ENCODE measurements at places on chromosomes 3 and 15.

GRCh38 chr15:71586463-71586862 is 223.9 kb upstream of the NR2E3 start:
- DNase-seq: no peak

DNA sequence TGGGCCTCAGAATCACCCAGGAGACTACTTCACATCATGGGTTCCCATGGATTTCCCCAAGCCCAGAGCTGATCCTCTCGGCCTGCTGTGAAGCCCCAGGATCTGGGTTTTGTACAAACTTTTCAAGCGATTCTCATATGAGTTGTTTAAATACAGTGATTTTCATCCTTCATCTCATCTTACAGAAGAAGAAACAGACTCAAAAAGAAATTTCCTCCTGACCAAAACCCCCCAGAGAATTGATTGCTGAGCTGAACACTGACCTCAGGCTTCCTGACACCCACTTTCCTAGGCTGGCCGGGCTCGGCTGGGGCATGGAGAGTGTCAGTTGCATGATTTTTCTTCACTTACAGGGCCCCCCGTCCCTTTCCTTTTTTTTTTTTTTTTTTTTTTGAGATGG is 60.3 kb downstream of the BDH1 start:
- DNase-seq: no peak

GRCh38 chr3:139530717-139531116 is 8.8 kb downstream of the RBP1 start:
- no peak for DNase-seq

DNA sequence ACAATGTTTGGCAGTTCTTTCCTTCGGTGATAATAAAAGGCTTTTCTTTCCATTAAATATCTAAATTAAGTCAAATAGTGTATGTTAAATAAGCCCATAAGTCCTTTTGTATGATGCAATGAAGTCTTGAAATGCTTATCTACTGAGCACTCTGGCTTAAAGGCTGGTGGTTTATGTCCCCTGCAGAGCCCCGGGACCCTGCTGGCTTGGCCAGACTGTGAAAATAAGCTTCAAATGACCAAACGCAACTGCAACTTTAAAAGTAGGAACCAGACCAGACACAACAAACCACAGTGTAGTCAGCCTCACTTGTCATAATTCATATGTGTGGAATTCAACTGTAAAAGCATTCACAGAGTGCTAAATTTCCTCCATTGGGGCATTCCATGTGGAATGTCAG is 72.5 kb downstream of the FOXP1 start:
- DNase-seq: no peak

DNA sequence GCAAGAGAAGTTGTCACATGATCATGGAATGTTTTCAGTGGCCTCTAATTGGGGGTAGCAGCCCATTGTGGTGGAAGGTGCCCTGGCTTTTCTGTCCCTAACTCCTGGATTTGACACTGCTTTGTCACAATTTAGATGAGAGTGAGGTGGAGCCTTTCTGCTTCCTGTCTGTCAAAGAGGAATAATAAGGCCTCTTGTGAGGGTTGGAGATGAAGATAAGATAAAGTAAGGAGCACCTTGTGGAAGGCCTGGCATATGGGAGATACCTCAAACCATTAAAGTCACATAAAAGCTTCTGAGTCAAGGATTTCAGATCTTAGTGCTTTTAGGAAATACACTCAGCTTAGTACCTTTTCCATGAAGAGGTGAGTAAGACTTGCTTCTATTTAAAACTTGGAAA is 172.6 kb upstream of the FAM3D start:
- DNase-seq: no peak

DNA sequence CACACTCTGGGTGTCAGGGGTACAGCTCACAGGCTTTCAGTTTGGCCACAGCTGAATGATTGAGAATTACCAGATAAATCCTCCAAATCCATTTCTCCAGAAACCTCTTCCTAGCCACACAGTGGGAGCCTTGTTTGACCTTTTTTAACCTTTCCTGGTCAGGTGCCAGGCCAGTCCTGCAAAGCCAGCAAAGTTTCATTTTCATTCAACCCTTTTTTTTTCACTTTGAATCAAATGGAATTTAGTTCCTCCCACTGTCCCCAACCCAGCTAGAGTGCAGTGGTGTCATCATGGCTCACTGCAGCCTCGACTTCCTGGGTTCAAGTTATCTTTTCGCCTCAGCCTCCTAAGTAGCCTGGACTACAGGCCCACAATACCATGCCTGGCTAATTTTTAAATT is 67.8 kb downstream of the NSUN3 start:
- no peak for DNase-seq

DNA sequence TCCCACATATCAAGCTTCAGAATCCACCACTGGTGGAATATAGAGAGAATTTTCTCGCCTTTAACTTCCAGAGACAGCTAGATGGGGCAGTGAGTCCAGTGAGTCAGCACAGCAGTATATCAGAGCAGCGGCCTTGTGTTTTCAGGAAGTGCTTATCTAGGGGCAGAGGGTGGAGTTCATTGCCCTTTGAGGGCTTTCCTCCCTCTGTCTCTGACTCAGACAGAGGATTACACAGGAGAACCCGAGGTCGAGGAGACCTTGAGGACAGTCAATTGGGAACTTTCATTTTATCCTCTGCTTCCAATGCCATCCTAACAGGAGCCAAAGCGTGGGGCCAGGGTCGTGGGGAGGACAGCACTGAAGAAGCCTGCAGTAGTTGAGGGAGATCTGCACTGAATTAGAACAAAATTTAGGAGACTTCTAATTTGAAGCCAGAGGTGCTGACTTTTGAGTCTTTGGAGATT is 109.6 kb upstream of the UMPS start:
- DNase-seq: no peak

DNA sequence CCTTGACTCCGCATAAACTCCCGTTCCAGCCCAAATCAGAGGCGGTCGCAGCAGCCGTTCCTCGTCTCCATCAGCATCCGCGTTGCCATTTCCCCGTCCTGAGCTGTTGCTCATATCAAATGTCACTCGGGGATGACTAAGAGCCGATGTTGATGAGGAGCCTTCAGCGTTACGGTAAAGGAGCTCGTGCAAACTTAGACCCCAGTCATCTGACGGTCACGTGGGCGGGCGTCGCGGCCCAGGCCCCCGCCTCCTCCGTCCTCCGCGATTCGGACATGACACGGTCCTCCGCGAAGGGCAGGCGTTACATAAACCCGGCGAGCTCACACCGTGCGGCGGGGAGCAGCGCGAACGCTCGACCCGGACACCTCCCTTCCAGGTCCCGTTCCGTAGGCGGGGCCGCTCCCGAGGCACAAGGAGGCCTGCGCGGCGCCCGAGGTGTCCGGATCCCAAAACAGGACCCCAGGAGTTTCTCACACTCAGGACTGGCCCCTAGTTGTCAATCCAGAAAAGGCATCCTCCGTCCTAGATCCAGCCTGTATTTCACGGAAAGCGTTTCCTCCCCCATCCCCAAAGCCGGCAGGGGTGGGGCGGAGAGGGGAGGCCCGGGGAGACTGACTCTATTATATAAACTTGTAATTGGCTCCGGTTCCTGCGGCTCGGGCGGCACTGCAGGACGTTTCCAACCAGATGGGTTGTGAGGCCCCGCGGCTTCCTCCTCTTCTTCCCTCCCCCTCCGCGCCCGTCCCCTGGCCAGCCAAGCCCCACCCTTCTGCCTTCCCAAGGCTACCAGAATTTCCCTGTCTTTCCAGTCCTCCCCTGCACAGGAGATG is 100.0 kb upstream of the IGF1R start:
- no peak for DNase-seq

DNA sequence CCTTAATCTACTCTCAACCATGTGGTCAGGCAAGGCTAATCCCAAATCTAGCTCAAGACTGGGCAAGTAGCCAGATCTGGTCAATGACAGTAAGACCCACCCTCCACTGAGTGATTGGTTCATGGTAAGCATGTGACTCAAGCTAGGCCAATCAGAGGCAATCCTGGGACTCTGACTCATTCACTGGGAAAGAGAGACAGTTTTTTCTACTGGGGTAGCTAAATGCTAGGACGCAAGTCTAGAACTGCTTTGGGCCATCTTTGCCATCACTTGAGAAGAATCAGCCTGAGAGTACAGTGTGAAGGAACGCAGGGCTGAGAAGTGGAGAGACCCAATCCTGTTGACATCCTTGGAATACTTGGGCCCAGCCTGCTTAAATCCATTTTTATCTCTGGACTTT is 9.4 kb upstream of the RAD18 start:
- DNase-seq: no peak

GRCh38 chr15:56211960-56212550 is 31.6 kb downstream of the RFX7 start:
- DNase-seq: no peak

DNA sequence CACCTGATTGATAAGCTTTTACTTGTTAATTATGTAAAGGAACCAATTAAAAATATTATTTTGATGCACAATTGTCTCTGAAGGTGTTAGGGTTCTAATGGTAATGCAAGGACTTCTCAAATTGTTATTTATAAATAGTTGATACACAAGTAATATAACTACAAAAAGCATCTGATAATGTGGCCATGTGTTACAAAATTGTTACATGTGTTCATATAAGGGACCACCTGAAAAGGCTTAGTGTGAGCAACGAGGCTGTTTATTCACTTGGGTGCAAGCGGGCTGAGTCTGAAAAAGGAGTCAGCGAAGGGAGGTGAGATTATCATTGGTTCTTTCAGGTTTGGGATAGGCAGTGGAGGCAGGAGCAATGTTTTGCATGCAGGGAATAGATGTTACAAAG is 421.9 kb upstream of the CADM2 start:
- DNase-seq: no peak

DNA sequence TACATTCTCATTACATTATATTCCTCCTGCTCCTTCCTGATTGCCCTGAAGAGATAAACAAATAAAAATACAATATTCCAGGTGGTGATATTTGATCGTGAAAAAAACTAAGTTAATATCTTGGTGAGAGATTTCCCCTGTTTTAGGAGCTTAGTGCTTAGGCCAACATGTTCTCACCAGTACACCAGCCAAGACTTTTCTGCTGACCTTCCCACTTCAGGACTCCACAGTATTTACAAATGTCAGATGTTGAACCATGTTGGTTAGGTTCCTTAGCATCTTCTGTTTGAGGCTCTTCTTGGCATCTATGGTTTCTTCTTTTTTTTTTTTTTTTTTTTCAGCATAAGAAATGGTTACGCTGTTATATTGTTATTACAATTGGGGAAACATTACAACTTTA is 247.0 kb downstream of the IL5RA start:
- DNase-seq: no peak

DNA sequence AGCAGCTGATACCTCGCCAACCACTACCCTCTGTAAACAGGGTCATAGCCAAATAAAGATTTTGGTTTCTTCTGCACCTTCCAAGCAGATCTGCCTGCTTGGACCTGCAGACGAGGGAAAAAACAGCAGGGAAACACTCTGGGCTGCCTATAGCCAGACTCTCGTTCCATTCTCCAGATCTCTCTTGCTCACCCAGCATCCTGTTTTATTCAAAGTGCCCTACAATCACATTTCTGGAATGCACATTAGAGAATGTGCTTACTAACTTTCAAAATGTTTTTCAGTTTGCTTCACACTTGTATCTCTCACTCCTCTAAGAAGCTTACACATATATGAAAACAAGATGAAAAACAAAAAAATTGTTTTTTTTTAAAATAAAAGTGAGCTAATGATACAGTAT is 71.4 kb downstream of the MLH1 start:
- DNase-seq: no peak

DNA sequence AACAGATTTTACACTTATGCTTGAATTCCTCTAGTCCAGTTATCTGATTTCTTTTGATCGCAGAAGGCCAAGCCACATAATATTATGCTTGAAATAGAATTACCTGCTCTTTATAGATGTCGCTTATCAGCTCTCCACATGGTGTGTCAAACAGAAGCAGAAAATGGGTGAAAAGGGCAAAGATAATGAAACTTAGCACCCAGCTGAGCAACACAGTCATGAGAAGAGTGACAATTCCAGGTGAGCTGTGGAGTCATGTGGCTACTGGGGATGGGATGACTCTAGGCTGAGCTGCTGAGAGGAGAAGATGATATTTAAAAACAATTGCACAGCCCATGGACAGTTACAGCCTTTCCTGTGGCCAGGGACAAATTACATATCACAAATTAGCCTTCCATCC is 398.7 kb upstream of the PDZRN3 start:
- DNase-seq: no peak

GRCh38 chr15:49495993-49496753 is 73.1 kb downstream of the FGF7 start:
- no peak for DNase-seq

DNA sequence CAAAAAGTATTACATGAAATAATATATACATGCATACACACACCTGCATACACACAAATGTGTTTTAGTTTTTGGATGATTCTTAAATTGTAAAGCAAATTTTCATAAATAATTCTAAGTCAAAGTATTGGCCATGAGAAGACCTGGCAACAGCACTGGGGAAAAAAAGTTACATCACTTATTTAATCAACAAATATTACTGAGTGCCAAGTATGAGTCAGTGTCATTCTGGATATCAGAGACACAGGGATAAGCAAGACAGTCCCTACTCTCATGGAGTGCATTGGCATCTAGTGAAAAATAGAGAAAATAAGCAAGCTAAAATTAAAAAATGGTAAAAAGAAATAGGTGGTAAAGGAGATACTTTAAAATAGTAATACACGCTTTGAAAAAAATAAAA is 29.4 kb upstream of the GUCA1C start:
- no peak for DNase-seq

DNA sequence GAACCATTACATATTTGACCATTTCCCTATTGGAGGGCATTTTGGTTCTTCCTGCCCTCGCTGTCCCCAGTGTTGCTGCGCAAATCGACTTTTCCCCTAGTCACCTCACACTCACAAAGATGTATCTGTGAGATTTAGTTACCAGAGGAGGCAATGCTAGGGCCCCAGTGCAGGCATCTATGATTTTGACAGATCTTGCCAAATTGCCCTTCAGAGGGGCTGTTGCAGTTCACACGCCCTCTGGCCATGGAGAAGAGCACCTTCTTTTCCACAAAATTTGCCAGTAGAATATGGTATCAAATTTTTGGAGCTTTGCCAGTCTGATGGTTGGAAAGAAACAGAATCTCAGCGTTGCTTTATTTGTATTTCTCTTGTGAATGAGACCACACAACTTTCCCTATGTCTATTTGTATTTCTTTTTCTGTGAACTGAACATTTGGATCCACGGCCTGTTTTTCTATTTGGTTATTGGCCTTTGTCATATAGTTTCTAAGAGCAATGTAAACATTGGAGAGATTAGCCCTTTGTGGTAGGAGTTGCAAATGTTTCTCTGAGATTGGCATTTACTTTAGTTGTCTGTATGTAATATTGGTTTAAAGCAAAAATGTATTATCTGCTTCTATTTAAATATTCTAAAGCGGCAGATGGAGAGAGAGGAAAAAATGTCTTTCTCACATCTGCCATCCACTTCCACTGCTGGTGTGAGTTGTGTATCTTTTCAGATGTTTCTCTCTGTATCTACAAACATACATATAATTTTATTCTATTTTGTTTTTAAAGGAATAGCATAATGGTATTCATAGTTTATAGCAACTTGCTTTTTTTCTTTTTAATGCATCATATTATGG is 66.1 kb downstream of the DNASE1L3 start:
- DNase-seq: no peak

GRCh38 chr15:58551084-58551763 is 119.4 kb downstream of the LIPC start:
- DNase-seq: peak; percentile 51

- DNase-seq: no peak
These were observed 27.9 kb downstream of the PIAS1 start for GRCh38 chr15:68081869-68082505.

- DNase-seq: peak; percentile 47
These were observed 3.4 kb downstream of the PARP9 start for GRCh38 chr3:122560680-122561079.

Measured in thymus (tissue), 14 donors.